Fibroblast of villous mesenchyme (primary cell): ENCODE measurements at places on chromosomes 3 and 15.
A peak's percentile ranks its signal among the peaks of the same experiment; 100 is the strongest.

- DNase-seq = no peak
Observed at GRCh38 chr15:99963976-99964375, 230.7 kb upstream of the LYSMD4 start.

GRCh38 chr15:70196372-70197316, 98.9 kb upstream of the TLE3 start:
- peak; percentile 93 for DNase-seq

- no peak for DNase-seq
Observed at GRCh38 chr3:106809041-106809440, 568.2 kb upstream of the CCDC54 start.

DNA sequence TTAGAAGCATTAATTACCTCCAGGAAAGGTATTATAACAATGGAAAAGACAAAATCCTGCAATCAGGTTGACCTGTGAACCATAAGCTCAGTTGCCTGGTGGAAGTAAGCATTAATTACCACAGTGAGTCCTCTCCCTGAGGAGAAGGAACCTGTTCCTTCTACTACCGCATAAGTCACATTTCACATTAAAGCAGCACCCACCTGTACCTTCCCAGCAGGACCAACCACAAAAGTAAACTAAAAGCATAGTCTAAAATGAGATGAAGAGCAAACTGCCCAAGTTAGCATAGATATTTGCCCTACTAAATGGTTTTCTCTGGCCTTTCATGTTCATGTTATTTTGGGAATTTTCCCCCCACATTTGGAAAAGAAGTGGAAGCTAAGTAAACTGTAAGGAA, 78.2 kb downstream of the EFL1 start:
- no peak for DNase-seq

DNA sequence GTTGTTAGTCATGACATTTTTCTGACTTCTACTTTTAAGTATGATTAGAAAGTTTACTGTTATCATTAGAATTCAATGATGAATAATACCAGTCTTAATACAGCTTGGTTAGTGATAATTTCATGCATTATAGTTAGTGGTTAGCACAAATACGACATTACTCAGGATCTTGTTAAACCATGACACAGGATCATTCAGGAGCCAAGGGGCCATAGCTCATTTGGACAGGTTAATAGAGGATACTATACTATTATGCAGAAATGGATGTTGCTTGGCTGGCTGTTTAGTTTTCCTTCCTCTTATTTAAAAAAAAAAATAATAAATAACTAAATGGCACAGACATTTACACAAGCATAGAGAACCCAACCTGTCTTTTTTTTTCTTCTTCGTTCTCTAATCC, 55.5 kb downstream of the NSUN3 start:
- DNase-seq = no peak

DNA sequence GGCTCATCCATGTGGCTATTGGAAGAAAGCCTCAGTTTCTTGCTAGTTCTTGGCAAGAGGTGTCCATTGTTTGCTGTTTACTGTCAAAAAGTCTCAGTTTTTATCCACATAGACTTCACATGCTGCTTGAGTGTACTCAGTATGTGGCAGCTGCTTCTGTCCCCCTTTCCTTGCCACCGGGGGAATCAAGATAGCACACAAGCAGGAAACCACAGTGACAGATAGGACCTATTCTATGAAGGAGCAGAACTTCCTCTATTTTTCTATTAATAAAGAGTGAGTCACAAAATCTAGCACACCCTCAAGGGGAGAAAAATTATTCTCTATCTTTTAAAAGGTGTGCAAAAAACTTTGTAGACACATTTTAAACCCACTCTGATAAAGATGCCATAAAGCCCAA, 121.4 kb upstream of the GMNC start:
- DNase-seq = no peak

DNA sequence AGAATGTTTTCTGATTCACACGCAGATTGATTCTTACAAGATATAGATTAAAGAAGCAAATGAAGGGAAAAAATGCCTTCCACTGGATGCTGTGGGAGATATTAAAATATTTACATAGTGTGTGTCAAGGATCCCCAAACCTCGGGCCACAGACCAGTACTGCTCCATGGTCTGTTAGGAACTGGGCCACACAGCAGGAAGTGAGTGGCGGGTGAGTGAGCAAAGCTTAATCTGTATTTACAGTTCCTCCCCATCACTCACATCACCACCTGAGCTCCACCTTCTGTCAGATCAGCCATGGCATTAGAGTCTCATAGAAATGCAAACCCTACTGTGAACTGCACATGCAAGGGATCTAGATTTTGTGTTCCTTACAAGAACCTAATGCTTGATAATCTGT, 552.6 kb upstream of the GOLIM4 start:
- DNase-seq = no peak

GRCh38 chr3:160779040-160779439, 23.0 kb downstream of the PPM1L start:
- no peak for DNase-seq

- no peak for DNase-seq
Observed at GRCh38 chr15:90683876-90684275, 33.3 kb upstream of the BLM start.

DNA sequence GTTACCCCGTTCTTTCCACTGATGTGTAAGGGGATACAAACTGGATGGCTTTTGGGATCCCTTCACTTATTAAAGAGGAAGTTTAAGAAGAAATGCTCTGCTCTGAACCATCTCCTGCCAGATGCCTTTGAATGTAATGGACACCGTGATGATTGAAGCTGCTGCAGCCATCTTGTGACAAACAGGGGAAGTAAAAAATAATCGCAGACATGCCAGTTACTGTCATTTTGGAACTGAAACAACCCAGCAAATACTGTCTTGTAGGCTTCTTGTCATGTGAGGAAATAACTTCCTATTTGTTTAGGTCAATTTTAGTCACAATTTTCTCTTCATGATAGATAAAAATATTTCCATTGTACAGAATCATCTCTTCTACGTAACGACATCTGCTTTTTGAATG, 224.0 kb downstream of the CHL1 start:
- no peak for DNase-seq

DNA sequence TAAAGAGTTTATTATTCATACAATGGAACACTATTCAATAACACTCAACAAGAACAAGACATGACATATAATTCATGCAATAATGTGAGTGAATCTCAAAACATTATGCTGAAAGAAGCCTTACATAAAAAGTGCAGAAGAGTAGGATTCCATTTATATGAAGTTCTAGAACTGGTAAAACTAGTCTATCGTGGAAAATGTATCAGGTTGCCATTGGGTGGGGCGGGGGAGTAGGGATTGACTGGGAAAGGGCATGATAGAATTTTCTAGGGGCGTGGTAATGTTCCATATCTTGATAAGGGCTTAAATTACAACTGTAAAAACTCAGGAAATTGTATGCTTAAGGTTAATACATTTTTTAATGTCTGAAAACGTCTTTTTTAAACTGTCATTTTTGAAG, 247.9 kb downstream of the SATB1 start:
- DNase-seq = no peak

GRCh38 chr3:107208100-107208499, 169.1 kb upstream of the CCDC54 start:
- peak; percentile 100 for DNase-seq

DNA sequence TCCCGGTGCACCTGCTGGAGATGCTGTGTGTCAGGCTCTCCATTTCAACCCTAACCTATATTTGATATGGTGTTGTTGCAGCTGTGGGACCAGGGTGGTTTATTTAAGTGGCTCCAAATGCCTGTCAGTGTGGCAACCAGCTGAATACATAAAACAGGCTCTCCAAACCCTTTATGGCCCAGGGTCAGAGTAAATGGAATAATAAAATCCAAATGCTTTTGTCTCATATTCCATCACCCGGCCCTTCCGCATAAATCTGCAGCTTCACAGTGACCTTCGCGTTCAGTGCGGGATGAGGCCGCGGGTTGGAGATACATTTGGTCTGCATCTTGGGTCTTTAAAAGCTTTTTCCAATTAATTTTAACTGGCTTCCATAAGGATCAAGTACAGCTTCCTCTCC, 382.1 kb upstream of the NR2F2 start:
- DNase-seq = no peak

GRCh38 chr3:39142067-39142466, 11.3 kb downstream of the CSRNP1 start:
- DNase-seq = no peak

- peak; percentile 19 for DNase-seq
Observed at GRCh38 chr15:65042776-65043327, 2.3 kb upstream of the SLC51B start.

GRCh38 chr3:122560680-122561079, 3.4 kb downstream of the PARP9 start:
- DNase-seq = peak; percentile 74

GRCh38 chr15:76987896-76988860, 6.7 kb upstream of the PSTPIP1 start:
- no peak for DNase-seq

- no peak for DNase-seq
Observed at GRCh38 chr3:146159037-146159436, 1.9 kb downstream of the PLOD2 start.

GRCh38 chr3:46671541-46672348, 21.7 kb downstream of the ALS2CL start:
- DNase-seq = no peak

GRCh38 chr3:43180027-43180426, 74.1 kb upstream of the POMGNT2 start:
- peak; percentile 98 for DNase-seq

DNA sequence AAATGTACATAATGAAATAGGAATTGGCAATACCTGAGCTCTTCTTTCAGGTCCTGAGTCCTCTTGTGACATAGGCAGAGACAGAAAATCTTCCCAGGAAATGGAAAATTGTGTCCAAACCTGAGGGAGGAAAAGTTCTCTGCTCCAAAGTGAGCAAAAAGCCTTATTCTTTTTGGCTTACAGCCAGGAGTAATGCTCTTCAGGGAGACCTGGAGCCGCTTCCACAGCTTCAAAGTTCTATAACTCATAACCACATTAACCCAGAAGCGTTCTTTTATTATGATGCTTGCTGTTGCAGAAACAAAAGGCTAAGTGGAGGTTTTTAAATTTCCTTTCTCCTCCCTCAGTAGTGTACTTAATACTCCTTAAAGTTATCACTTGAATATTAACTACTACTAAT, 633 bp downstream of the IGSF10 start:
- DNase-seq = no peak

- peak; percentile 42 for DNase-seq
Observed at GRCh38 chr3:128395500-128396162, 71.1 kb downstream of the DNAJB8 start.

GRCh38 chr3:152204218-152204617, 64.5 kb upstream of the MBNL1 start:
- no peak for DNase-seq
